ENCODE measurements at places on chromosomes 7 and 10.

DNA sequence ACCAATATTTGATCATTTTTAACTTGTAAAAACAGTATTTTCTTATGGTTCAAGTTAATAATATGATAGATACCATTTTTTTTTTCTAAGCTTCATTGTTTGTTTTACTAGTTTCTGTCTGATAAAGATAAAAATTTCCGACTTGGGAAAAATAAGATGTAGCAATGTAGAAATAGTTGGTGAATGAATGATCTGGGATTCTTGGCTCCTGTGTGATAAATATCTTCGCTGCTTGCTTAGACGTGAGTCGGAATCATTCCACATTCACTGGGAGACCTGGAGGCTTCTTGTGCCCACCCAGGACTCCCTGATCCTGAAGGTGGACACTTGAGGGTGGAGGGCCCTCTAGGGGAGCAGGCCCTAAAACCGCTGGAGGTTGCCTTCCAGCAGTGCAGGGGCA, 47.9 kb downstream of the EXOC4 start:
- no peak for DNase-seq

DNA sequence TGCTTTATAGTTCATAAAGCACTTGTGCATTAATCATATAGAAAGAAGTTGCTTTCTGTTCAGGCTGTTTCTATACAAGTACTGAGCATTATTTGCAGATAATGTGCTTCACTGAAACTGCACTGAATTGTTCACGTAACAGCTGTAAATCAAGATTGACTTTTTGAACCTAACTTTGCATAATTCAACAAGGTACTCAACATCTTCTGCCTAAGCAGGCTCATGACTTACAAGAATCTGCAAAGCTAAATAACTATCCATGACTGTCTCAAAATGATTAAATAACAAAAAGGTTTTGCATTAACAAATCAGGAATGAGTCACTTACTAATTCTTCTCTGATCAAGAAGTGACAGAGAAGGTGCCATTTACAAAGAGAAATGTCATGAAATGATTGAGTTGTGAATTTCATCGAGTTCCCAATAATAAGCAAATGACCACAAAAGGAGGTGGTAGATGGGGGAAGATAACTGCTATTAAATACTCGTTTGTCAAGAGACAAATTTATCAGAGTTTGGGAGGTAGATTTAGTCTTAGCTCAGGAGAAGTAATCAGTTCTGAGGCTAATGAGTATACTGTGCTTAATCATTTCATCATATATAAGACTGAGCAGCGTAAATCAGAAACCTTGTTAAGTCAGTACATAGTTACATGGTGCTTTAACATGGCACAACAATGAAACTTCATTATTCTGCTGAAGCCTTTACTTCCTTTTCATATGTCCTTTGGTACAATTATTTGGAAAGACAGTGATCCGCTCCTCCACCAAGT, 161.3 kb upstream of the LRRN3 start:
- no peak for DNase-seq

DNA sequence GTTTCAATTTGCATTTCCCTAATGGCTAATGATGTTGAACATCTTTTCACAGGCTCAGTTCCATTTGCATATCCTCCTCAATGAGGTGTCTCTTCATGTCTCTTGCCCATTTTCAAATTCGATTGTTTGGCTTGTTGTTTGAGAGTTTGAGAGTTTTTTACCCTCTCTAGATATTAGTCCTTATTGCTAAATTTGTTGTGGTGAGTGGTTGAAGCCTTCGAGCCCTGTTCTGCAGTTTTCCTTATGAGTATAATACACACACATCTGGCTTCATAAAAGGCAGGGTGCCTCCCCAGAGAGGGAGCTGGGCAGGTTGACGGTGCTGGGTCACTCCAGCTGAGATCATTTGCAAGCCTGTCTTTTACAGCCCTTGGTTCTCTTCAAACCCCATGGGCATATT, 65.1 kb downstream of the RGS10 start:
- no peak for DNase-seq

- DNase-seq, result no peak
These were observed 191.0 kb downstream of the LSM5 start for GRCh38 chr7:32299133-32299702.

- DNase-seq, result no peak
These were observed 70.6 kb upstream of the ZMIZ2 start for GRCh38 chr7:44678101-44678470.

GRCh38 chr10:43890124-43890523, 241.4 kb upstream of the ZNF32 start:
- no peak for DNase-seq
